ENCODE measurements at places on chromosomes 1 and 21.

DNA sequence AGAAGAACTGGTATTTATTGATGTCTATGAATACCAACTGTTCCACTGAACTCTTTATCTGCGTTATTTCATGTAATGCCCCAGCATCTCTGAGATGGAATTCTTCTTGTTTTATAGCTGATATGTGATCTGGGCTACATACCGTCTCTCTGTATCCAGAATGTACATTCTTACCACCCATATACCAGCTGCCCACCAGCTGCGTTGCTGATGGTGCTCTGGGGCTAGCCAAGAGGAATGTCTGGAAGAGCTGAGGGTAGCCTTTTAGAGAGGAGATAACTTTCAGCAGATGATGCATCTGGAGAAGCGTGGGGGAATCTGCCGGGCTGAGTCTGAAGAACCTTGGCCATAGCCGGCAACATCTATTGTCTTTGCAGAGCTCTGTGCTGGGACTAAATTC, 137.5 kb downstream of the RYR2 start:
- no peak for DNase-seq

- DNase-seq, result no peak
Measured at GRCh38 chr1:152901631-152902030, 6.7 kb upstream of the IVL start.

GRCh38 chr1:218207194-218207593, 77.9 kb upstream of the RRP15 start:
- DNase-seq, result no peak

DNA sequence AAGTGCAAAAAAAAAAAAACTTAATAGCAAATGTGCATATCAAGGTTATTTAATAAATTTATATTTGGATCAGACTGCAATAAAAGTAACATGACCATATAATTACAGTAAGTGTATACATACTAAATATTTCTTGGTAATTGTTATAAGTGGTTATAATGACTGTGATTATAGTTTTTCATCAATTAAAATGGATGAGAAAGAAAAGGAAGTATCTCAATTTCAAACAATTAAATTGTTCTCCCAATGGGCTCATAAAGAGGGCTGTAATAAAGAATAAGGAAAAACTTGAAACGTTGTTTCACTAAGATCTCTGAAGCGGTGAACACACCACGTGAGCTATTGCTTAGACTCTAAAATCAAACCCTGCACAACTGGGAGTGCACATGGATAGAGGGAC, 104.1 kb downstream of the CDC42BPA start:
- DNase-seq, result no peak

DNA sequence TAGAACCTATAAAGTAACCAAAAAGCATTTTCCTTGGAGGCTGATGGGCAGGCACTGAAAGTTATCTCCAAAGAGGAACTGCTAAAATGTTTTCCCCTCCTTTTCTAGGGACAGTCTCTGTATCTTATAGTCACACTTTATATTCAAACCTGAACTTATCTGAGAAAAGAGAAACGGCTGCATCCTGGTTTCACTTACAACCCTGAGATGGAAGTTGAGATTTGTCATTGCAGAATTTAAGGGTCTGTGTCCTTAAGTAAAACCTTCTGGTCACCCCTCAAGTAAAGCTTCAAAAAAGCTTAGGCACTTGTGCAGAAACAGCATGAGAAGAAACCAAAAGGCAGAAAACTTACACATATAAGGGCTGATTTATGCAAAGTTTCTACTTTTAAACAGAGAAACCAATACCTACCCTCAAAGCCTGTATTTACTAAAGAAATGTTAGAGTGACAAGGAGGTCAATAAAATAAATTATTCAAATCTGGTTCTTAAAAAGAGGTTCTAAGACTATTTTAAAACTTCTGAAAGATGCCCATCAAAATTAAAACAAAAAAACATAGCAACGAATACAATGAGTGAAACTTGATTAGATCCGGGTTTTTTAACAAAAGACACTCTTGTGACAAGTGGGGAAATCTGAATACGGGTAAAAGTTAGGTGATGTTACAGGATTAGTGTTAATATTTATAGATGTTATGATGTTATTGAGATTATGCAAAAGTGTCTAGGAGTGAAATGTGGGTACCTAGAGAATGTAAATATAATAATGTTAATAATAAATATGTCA, 9.9 kb downstream of the CD58 start:
- DNase-seq, result no peak
